GM10248 (cell line): ENCODE measurements at places on chromosomes 16 and 17.

- DNase-seq = peak; percentile 71
Measured at GRCh38 chr17:77867308-77867781, 91.2 kb upstream of the TNRC6C start.

DNA sequence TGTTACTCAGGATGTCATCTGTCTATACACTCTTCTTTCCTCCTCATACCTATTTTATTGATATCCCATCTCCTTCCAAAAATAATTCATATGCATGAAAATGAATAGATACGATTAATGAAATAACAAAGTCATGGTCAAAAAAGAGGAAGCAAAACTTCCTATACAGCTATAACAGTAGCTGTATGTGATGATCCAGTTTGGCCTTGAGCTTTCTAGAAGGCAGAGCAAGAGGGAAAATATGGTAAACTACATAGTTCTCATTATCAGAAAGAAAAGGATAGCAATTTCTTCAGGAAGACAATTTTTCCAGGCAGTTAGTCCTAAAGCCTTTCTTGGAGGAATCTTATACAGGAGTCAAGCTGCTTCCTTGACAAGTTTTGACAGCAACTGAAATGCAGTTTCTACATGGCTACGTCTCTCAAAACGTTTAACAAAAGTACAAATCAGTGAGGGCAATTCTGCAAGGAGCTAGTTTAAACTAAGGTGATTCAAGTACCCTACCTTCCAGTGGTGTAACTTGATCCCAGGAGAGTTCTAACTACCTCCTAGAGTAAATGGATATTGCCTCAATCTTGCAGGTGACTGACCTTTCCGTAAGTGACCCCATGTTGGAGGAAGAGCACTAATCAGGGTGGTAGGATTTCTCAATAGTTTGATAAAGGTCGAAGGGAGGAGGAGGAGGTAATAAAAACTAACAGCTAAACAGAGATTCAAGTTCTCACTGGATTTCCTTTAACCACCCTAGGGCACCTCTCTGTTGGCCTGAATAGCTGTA is 1.0 kb downstream of the SPAG5 start:
- DNase-seq = no peak

GRCh38 chr16:52497067-52497816 is 49.7 kb downstream of the TOX3 start:
- DNase-seq = no peak

GRCh38 chr16:14423344-14423743 is 206.7 kb downstream of the PARN start:
- no peak for DNase-seq

DNA sequence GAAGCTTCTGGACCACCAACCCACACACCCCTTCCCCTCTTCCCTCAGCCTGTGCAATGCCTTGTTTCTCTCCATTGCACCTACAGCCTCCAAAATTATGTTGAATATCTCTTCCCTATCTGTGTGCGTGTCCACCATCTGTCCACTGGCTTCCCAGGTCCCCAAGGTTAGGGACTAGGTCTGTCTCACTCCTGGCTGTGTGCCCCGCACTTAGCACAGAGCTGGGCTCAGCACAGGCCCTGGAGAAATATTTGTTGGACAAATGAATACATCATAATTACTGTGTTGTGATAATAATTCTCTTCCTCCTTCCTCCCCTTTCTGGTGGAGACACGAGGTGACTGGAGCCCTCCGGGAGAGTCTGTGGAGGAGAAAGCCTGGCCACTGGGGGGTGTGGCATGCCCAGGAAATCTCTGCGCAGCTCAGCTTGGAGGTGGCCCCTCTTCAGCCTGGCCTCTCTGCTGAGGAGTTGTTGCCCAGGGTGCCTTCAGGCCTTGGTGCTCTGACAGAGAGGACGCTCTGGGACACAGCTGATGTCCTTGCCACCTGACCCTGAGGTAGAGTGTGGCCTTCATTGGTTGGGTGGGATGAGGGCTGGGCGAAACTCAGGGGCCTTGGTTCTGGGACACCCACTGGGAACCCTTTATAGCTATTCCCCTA is 3.3 kb upstream of the BRD7 start:
- DNase-seq = no peak

DNA sequence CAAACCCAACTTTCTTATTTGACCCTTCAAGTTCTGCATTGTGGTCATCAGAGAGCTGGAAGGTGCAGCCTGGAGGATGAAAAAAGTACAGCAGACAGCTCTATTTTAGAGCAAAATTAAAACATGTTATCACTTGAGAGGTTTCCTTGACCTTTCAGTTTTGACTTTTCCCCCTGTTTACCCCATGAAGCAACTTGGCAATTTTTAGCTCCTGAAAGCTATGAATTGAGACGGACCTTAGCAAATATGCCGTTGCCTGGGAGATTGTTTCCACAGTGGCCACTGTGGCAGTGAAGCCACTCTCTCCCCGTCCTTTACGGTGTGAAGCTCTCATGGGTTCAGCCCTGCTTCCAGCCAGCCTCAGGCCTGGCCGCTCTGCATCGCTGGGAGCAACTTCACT is 398.6 kb downstream of the CPPED1 start:
- peak; percentile 39 for DNase-seq

GRCh38 chr16:85619101-85619891 is 6.2 kb downstream of the GSE1 start:
- no peak for DNase-seq

DNA sequence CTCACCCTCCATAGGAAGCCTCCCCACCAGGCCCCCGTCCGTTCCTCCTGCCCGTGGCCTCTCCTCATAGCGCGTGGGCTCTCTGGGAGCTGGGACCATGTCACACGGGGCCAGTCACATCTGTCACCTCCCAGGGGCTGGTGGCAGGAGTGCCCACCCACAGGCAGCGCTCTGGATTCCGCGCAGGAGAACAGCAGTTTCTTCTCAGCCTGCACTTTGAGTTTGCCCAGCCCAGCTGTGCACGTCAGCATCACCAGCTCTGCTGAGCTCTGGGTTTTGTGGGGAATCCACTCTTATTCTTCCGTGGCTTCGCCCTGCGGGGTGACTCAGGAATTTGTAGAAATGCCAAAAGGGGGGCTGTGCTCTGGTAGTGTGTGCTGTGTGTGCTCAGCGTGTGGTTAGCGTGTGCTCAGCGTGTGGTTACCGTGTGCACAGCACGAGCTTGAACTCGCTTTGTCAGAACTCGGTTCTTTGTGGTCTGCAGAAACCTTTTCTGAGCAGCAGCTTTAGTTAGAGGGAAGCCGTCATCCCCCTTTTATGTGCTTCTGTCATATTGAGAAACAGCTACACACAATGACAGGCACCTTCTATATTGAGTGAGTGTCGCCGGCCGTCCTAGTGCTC is 3.2 kb downstream of the ACSF3 start:
- no peak for DNase-seq

GRCh38 chr16:78478267-78478861 is 378.9 kb downstream of the WWOX start:
- DNase-seq = no peak
